ENCODE measurements at places on chromosomes 1 and 21.

GRCh38 chr1:219990782-219991510 is 55.4 kb downstream of the EPRS1 start:
- no peak for DNase-seq

GRCh38 chr1:86548839-86549238 is 2.0 kb downstream of the CLCA4 start:
- no peak for DNase-seq

- no peak for DNase-seq
These were observed 1.5 kb downstream of the UBE2G2 start for GRCh38 chr21:44800103-44800502.

DNA sequence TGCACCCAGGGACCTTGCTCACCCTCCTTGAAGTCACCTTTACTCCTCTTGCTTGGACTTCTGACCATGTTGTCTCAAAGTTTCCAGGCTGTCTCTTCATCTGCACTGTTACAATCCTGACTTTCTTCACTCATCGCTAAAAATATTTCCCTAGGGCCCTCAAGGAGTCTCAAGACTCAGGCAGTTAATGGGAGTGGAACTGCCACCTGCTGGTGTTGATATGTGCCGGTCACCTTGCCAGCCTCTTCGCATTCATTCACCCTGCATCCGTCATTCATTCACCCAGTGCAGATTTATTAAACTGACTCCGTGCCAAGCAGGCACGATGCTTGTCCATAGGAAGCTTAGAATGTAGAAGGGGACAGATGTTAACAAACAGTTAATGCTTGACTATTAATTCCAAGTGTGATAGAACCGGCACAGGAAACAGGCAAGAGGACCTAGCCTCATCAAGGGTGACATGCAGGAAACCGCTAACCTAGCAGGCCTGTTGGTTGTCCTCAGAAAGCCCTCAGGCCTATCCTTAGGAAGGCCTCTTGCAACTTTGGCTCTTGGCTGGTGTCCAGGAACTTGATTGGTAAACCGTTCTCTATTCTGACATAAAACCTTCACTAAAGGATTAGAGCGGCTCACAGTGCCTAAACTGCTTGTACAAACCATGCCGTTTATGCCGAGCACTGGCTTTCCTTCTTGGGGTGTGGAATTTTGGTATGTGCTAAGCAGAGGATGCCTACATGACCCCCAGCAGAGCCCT is 342.2 kb downstream of the CAMTA1 start:
- no peak for DNase-seq

GRCh38 chr1:16144325-16145029 is 11.4 kb downstream of the EPHA2 start:
- DNase-seq, result no peak

DNA sequence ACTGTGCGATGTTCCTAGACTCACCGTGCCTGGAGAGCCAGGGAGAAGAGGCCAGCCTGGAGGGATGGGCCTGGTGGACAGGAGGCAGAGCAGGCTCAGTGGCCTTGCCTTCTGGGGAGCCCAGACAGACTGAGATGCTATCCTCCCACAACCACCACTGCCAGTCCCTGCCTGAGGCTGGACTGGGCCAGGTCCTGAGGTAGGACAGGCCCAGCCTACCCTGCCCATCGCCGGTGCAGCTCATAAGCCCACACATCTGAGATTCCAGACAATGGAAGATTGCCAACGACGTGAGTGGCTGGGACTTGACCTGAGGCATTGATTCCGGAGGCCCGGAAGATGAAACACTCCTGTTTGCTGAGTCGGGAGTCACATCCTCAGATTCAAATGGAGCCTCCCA is 5.8 kb downstream of the CLEC20A start:
- DNase-seq, result no peak
